ENCODE measurements at places on chromosomes 4 and X. TPM values are rescaled to one million over a fixed set of nuclear protein-coding genes. Genes with fewer than 3 reads are reported as not detected.

The SYTL4 gene
- 26.8 TPM for total RNA-seq

The UGT2B10 gene
- total RNA-seq: not detected

The IL13RA1 gene
- total RNA-seq: 117 TPM

The STK32B gene
- total RNA-seq: 20.8 TPM

The FGD1 gene
- total RNA-seq: 0.65 TPM
